ENCODE measurements at places on chromosomes 2 and 18.
A peak's percentile ranks its signal among the peaks of the same experiment; 100 is the strongest.

DNA sequence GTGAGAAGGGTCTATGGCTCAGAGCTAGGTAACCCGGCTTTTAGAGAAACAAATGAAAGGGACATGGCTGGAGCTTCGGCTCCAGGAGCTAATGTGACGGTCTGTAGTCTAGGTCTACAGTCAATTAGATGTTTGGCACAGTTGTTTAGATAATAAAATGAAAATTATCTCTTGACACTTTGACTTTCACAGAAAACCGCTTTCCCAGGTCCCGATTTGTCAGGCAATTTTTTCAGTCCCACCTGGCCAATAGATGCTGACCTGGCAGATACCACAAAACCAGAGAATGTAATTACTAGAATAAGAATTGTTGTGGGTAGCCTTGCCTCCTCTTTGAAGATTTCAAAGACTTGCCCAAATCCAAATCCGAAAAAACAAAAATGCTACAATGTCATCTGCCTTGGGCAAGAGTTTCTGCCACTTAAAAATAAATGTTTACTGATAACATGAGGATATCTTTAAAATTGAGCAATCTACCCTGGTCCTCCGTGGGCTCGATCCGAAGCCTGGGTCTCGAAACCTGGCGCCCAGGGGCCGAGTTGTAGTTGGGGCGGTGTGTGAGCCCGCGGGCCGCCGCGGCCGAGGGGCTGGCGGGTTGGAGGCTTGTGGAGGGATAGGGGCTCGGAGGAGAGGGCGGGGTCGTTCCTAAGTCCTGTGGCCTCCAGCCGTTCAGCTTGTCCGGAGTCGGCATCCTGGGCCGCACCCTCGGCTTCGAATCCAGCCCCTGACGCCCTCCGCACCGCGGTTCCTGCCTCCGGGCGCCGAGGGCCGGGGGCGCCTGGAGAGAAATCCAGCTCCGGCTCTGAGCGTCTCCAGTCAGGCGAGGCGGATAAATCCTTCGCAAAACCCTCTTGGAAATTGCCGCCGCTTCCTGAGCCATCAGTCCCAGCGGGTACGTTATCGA is 2.3 kb downstream of the EMX1 start:
- no peak for DNase-seq

DNA sequence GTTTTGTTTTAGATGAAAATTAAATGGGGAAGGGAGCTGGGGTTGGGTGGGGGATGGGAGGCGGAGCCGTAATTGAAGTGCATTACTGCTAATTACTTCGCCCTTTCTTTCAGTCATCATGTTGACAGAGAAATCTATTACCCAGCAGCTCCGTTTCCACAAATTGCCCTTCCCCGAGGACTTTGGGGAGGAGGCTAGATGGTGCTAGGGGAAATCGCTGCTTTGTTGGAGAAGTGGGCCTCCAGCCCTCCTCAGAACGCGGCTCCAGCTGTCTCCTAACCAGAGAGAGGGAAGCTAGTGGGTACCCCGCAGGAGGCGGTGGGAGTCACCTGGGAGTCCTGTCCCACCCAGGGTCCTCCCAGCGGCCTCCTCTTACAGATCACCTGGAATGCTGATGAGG is 130.9 kb upstream of the MYCN start:
- DNase-seq: no peak

GRCh38 chr2:207676827-207677354 is 34.5 kb upstream of the CCNYL1 start:
- DNase-seq: no peak

GRCh38 chr18:8620845-8621244 is 11.6 kb downstream of the RAB12 start:
- no peak for DNase-seq

- DNase-seq: no peak
Observed at GRCh38 chr2:3491306-3491705, 28.0 kb downstream of the ADI1 start.

DNA sequence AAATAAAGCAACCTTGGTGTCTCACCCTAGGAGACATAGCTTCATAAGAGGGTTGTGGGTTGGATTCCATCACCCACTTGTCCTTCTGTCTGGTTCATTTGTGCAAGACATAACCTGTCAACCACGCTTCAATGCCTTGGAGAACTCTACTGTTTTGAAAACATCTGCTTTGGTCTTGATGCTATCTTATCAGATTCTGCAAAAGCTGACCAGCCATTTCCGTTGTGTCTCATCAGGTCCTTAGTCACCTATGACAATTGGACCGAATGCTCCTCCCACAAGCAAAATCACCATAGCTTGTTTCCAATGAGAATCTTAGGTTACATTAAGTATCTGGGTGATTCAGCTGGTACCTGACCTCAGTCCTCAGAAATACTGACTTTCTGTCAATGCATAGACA is 35.4 kb downstream of the STAT4 start:
- DNase-seq: no peak

DNA sequence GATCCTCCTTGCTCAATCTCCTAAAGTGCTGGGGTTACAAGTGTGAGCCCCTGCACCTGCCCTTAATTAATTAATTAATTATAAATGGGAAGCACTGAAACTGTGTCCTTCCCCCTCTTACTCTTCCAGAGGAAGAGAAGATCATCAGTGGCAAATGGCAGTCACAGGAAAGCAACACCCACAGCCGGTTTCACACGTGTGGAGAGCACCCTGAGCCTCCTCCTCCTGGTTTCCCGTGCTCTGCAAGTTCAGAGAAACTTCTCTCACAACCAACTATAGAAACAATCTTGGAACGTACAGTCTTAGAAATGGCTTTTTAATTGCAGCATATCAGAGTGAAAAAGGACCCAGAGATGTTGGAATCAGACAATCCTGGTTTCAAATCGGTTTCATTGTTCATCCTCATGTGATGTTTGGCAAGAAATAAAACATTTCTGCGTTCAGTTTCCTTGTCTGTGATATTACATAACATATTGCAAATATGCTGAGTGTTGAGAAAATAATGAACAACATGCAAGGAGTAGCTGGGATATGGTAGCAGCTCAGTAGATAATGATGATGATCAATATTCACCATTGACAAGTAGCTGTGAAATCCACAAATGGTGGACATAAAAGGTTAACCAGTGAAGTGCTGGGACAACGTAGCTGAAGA is 141.0 kb upstream of the KCTD1 start:
- DNase-seq: no peak

DNA sequence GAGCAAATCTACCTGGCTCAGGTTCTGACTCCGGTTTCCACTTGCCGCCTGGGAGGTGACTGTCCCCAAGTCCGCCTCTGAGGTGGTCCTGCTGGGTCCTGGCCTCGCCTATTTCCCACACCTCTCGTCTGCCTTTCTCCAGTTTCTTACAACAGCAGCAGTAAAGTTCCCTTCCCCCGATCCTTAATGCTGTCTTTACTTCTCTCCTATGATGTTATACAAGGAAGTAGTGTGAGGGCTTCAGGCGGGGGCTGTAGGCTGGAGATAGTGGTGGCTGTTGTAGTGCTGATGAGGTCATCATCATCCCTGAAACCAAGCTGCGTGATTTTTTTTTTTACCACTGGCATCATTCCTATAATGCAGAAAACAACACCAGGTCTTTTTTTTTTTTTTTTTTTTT is 18.9 kb downstream of the TGIF1 start:
- no peak for DNase-seq

GRCh38 chr2:33496150-33496549 is 19.7 kb downstream of the RASGRP3 start:
- no peak for DNase-seq

DNA sequence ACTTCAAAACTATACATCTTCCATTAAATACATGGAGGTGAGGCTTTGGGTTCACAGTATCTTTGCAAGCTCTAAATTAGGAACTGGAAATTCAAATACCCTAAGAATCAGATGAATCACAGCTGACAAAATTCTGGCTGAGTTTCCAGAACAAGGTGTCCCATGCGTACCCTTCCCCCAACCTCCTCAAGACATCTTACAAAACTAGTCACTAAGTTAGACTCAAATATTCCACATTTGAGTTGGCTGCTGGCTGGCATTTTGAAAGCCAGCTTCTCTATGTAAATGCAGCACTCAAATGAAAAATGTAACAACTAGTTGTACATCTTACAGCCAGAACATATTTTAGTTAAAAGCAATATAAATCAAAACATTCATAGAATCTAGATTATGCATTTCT is 131.0 kb upstream of the ARL5A start:
- no peak for DNase-seq

- DNase-seq: peak; percentile 45
Observed at GRCh38 chr18:23259701-23260681, 124.7 kb downstream of the CABLES1 start.

- no peak for DNase-seq
Observed at GRCh38 chr2:216307496-216307895, 64.8 kb downstream of the MARCHF4 start.

- DNase-seq: no peak
Observed at GRCh38 chr18:75164479-75164878, 44.5 kb downstream of the PTGR3 start.

DNA sequence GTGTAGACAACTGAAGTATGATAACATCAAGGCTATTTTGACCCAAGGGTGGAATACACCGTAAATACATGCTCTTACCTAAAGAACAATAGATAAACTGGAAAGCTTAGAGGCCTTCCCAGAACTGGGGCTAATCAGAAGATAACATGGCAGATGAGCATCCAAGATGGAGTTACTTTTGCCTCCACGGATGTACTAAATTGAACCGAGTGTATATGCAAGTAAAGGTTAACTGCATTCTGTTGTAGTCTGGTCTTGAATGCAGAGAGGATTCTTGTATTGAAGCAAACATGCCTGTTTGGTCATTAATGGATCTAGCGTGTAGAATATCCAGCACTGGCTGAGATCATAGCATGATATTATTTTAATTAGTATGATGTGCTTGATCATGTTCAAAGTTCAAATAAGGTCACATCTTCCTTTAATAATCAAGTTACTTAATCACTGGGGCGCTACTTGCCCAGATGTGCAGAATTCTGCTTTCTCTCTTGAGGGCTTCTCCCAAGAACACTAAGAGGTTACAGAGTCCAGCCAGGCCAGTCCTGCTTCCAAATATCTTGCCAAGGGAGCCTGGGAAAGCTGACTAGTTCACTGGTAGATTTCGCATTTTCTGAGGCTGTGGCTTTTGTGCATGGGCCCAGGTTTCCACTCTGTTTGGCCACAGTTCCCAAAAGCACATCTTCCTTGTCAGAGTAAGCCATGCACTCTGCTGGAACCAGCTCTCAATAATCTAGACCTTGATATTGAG is 37.5 kb upstream of the ACSL3 start:
- no peak for DNase-seq

DNA sequence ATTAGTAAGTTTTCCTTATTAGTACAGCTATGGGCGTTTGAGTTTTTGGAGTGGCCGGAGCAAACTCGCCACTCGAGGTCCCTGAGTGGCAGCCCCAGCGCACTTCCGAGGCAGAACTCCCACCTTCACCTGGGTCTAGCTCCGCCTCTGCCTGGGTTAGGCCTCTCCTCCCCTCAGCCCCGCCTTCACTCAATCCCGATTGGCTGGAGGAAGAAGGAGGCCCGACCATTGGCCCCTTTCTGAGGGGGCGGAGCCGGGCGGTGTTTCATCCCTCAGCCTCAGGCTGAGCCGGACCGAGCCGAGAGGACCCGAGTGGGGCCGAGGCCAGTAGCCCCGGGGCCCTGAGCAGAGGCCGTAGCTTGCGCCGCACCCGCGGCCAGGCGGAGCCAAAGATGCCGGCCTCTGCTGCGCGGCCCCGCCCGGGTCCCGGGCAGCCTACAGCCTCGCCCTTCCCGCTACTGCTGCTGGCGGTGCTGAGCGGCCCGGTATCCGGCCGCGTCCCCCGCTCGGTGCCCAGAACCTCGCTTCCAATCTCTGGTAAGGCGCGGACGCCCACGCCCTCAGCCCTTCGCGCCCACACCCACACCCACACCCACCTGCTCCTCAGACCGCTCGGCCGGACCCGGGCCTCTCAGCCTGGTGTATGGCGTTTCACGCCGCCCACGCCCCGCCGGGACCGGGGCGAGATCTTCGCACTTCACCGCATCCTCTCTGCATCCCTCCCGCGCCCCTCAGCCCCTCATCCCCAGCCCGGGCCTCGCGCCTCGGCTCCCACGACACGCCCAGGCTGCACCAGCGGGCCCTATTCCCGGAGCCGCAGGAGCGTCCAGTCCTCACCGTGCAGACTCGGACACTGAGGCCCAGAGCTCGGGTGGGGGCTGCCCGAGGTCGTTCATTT is at the start of gene SEMA4F:
TSS of gene SEMA4F (plus strand) at position 263 of the 898 bp plus-strand sequence. CDS start at position 393, 130 bp downstream.
- DNase-seq: peak; percentile 93

- DNase-seq: peak; percentile 75
Observed at GRCh38 chr2:165634855-165635254, 159.2 kb downstream of the GALNT3 start.

- DNase-seq: no peak
Observed at GRCh38 chr2:58106896-58107295, 60.3 kb downstream of the VRK2 start.

- no peak for DNase-seq
Observed at GRCh38 chr2:42659609-42660008, 91.2 kb downstream of the MTA3 start.

DNA sequence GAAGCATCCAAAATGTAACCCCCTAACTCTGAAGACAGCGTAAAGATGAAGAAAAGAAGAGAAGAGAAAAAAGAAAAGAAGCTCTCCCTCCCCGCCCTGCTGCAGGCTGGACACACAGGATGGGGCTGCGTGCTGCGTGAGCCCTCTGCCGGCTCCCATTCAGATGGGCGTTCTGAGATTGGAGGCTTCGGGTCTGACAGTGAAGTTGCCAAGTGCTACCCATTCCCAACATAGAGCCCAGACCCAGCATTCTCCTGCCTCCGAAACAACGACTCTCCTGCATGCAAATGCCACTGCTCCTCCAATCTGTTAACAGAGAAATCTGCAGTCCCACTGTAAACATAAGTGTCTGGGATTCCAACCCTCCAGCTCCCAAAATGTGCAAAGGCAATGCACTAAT is 234.9 kb downstream of the BCL11A start:
- no peak for DNase-seq

DNA sequence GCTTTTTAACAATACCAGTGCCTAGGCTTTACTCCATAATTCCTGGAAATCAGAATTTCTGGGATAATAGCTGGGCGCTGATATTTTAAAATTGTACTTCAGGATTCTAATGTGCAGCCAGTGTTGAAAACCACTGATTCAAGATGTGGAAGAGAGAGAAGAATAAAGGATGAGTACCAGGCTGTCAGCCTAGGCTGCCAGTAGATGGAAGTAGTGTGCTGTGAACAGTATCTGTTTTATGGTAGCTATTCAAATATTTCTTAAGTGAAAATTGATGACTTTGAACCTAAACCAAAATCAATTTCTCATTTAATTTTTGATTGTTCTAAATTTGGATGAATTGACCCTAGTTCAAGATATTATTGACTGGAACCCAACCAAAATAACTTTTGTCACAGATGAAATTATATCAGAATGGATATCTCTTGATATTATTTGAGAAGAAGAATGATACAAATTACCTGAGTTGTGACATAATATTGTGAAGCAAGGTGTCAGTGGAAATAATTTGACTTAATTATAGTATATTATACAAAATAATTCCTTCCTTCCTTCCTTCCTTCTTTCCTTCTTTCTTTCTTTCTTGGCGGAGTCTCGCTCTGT is 88.0 kb downstream of the COMMD1 start:
- DNase-seq: no peak

GRCh38 chr2:144404586-144405314 is 115.2 kb downstream of the ZEB2 start:
- no peak for DNase-seq
